ENCODE measurements at places on chromosomes 11 and 22.

DNA sequence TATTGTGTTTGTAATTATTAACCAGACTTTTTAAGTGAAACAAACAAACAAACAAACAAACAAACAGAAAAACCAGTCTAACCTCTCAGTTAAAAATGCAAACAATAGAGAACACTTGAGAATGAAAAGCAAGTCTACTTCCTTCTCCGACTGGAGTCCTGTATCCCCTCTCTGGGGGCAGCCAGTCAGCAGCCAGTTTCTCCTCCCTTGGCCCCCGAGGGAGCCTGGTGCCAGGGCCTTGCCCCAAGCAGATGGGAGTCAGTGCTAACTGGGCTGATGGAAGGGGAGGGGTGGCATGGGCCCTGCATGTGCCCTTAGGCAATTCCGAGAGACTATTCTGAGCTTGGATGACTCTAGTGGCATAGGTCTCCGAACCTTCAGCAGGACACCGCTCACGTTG lies 137.2 kb downstream of the GRIK4 start:
- DNase-seq, result no peak

GRCh38 chr11:134244593-134244992 lies 8.6 kb downstream of the THYN1 start:
- DNase-seq, result no peak

DNA sequence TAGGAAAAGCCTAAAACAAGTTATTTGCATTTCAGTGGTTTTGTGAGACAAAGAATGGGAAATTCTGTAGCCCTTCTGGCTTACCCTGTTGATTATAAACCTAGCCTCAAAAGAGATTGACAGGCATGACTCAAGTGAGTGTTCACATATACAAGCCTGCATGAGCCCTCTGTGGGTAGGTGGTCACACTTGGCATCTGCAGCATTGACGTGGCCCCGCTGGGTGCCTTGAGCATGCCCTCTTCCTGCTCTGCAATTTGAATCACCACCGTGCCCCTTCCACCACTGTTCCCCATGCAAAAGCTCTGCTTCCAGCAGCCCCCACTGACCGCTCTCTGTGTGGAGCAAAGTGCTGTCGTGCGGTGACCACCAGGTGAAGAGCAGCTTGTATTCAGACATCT lies 21.0 kb upstream of the ADSL start:
- no peak for DNase-seq

DNA sequence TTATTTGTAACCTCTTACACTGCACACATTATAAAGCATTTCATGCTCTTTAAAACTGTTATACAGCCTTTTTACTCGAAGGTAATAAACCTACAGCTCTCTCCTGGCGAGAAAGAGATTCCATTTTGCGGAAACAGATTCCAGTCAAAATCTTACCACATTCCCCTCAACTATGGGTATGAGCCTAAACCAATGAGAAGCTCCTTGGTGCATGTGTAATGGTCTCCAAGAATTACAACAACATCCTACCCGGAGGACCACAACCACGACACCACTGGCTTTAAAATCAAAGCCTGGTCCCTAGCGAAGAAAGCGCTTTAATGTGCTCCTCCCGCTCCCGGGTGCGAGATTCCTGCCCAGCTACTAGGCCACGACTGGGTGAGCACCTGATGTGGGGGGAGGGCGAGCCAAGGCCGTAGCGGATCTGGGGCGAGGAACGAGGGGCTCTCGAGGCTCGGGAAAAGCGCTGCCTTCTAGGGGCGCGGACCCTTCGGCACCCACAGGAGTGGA lies 821 bp downstream of the CELF1 start:
- DNase-seq, result peak; percentile 16

DNA sequence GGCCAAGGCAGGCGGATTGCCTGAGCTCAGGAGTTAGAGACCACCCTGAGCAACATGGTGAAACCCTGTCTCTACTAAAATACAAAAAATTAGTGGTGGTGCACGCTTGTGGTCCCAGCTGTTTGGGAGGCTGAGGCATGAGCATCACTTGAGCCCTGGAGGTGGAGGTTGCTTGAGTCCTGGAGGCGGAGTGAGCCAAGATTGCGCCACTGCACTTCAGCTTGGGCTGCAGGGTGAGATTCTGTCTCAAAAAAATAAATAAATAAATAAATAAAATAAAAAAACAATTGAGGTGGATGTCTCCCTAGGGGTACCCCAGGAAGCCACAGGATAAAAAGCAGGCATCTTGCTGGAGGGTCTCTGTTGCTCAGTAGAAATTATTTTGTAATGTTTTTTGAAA lies 14.1 kb downstream of the PTPRJ start:
- no peak for DNase-seq

GRCh38 chr11:96045622-96046456 lies 121.9 kb upstream of the MTMR2 start:
- no peak for DNase-seq

- no peak for DNase-seq
Measured at GRCh38 chr11:14577835-14578529, 57.8 kb upstream of the PSMA1 start.

DNA sequence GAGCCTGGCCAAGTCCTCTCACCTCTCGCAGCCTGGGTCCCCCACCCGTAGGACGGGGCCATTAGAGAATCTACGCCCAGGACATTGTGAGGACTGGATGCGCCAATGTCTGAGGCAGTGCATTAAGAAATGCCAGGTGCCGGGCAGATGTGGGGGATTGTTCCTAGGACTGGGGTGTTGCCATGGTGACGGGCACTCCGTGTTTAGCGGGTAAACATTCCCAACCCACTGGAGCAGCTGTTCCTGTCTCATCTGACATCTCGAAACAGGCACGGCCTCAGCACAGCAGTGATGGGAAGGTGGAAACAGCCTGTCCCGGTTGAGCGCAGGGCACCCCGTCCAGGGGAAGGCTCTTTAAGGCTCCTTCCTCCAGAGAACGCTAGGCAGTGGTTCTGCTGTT lies 99.6 kb upstream of the RTL6 start:
- DNase-seq, result peak; percentile 96

DNA sequence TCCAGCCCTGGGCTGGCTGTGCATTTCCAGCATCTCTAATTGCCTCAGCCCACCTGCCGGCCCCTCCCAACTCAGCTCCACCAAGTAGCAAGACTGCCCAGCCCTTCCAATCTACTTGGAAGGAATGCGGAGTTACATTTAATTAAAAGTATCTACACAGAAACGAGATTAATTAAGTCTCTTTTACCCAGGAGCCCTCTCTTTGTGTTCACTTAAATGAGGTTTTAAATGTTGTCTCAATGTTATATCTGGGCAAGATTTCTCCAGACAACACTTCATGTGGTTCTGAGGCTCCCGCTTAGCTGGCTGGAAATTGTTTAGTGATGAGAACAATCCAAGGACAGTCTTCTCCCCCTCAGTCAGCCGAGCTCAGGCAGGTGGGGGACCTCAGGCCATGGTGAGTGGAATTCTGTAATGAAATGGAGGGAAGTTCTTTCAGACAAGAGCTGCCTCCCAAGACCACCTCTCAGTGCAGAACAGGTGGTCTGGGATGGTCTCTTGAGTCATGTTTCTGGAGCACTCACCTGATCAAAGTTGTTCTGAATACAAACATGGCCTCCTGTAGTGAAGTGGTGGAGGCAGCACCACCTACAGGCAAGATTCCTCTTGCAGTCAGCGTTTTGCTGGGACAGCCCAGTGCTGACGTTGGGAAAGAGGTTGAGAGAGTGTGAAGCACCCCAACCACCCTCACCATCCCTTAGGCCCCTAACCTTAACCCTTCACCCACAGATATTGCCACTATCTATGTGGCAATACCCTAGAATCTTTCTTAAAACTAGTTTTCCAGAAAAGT lies 371.6 kb downstream of the CADM1 start:
- no peak for DNase-seq

- DNase-seq, result no peak
Measured at GRCh38 chr11:80443177-80443576, 1002.3 kb upstream of the TENM4 start.

- DNase-seq, result no peak
Measured at GRCh38 chr11:66956689-66957290, 1.4 kb downstream of the PC start.

DNA sequence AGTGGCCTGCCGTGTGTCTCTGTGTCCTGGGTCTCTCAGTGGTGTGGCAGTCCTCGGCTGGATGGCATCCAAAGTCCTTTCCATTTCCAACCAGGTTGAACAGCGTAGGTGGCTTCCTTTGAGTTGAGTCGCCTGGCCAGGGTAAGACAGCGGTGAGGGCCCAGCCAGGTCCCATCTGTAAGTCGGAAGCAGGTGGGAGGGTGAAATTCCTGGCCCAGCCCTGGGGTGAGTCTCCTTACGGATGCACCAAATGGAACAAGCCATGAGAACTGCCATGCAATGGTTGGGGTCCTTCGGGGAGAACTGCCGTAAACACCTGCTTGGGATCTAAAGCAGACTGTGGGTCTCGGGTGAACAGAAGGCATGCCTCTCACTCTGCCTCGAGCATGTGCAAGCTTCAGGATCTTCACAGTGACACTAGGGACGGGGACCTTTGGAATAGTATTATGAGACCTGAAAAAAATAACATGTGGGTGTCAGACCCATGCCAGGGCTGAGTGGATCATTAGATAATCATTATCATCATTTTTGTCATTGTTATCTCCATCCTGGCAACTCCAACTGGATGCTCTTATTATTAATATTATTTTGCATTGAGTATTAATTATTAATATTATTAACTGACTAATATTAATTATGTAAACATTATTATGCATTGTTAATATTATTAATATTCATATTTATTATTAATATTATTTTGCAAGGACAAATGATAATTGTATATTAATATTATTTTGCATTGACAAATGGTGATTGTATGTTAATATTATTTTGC lies 57.7 kb upstream of the LINC01488 start:
- no peak for DNase-seq

- no peak for DNase-seq
Measured at GRCh38 chr11:70200212-70200844, 2.8 kb upstream of the FADD start.

GRCh38 chr11:16034074-16034473 lies 322.3 kb downstream of the SOX6 start:
- DNase-seq, result no peak

DNA sequence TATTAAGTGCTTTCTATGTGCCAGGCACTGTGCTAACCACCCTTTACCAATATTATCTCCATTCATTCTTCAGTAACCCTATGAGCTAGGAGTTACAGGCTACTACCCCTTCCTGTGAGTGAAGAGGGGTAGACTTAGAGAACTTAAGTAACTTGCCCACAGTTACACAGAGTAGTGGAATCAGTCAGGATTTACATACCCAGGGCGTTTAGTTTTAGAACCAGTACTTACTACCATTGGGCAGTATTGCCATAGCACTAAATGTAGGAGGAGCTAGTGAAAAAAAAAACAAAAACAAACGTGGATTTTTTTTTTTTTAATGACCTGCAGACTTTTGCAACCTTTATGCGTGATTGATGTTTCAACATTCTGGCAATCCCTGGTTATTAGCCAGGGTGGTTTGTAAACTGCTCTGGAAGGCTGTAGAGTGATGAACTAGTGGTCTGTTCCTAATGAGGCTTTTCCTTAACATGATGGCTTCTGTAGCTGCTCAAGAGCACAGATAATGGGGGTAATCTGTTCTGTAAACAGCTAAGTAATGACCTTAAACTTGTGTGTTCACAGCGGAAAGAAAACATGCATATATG lies 11.4 kb downstream of the TBCEL start:
- DNase-seq, result no peak

DNA sequence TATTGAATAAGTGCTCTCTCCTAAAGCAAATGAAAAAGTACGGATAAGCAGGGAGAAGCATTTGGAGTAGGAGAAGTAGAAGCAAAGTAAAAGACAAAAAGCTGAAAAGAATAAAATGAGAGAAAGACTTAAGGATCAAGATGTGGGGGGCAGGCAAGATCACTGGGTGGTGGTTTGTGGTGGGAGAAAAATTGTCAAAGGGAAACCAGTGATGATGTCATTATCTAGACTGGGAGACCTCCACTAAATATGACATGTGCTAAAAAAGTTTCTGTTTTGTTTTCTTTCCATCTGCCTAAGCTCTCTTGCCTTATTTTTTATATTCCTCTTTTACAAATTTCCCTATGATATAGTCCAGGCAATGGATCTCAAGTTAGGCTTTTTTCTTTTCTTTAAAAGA lies 14.8 kb upstream of the MAML2 start:
- no peak for DNase-seq

Measured in SHP77 treated with DMSO at 0.1 percent for 48 hours (cell line).